ENCODE measurements at places on chromosomes 11 and 22. TPM values are rescaled to one million over a fixed set of nuclear protein-coding genes. Genes with fewer than 3 reads are reported as not detected.

The OR2AT4 gene
- not detected for polyA plus RNA-seq

The SCUBE2 gene
- 1.3 TPM for polyA plus RNA-seq

The FXYD6 gene
- 21.4 TPM for polyA plus RNA-seq

The VEGFB gene
- polyA plus RNA-seq: 11.8 TPM

The PHF21B gene
- polyA plus RNA-seq: 0.02 TPM

The UBXN1 gene
- 100 TPM for polyA plus RNA-seq

The OR52A5 gene
- not detected for polyA plus RNA-seq

The OR4D5 gene
- not detected for polyA plus RNA-seq

The OR52I1 gene
- not detected for polyA plus RNA-seq

The CHEK2 gene
- 19.5 TPM for polyA plus RNA-seq

The RRP8 gene
- polyA plus RNA-seq: 16.3 TPM

The EIF3F gene
- 297 TPM for polyA plus RNA-seq

The CD3D gene
- not detected for polyA plus RNA-seq

- DNase-seq: no peak
Observed at GRCh38 chr22:38706101-38706900, 557 bp downstream of the GTPBP1 start.

GRCh38 chr11:126113012-126113411 is 50.3 kb upstream of the CDON start:
- DNase-seq: no peak

- DNase-seq: no peak
Observed at GRCh38 chr11:46475051-46475925, 83.7 kb upstream of the CHRM4 start.

- no peak for DNase-seq
Observed at GRCh38 chr11:92552942-92553341, 328.3 kb downstream of the FAT3 start.

- DNase-seq: no peak
Observed at GRCh38 chr11:18404062-18404461, 8.1 kb upstream of the LDHC start.

DNA sequence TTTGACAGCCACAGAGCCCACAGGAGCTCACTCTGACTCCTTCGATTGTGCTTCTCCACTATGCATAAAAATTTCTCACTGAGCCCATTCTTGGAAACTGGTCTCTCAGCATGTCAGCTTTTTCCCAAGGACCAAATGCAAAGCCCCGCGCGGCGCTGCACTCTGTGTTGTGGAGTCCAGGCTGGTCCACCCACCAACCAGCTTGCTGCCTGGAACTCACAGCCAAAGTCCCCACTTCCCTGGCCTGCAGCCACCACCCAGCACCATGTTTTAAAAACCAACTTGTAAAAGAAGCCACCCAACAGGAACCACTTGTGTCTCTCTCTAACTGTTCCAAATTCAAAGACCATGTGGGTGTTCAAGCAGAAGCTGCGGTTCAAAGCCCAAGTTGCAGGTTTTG is 124.4 kb downstream of the SPATA19 start:
- DNase-seq: no peak

GRCh38 chr11:70644343-70645060 is 246.2 kb downstream of the CTTN start:
- no peak for DNase-seq

- no peak for DNase-seq
Observed at GRCh38 chr11:86511086-86511551, 136.4 kb downstream of the CCDC81 start.

GRCh38 chr11:123180166-123180565 is 14.9 kb downstream of the CLMP start:
- no peak for DNase-seq

- no peak for DNase-seq
Observed at GRCh38 chr11:8017071-8017470, 29.9 kb downstream of the EIF3F start.

- no peak for DNase-seq
Observed at GRCh38 chr11:108167624-108168023, 46.3 kb downstream of the ACAT1 start.

GRCh38 chr22:35212009-35212408 is 45.3 kb upstream of the HMGXB4 start:
- DNase-seq: peak; percentile 6

GRCh38 chr11:9664276-9665171 is 647 bp downstream of the SWAP70 start:
- no peak for DNase-seq

DNA sequence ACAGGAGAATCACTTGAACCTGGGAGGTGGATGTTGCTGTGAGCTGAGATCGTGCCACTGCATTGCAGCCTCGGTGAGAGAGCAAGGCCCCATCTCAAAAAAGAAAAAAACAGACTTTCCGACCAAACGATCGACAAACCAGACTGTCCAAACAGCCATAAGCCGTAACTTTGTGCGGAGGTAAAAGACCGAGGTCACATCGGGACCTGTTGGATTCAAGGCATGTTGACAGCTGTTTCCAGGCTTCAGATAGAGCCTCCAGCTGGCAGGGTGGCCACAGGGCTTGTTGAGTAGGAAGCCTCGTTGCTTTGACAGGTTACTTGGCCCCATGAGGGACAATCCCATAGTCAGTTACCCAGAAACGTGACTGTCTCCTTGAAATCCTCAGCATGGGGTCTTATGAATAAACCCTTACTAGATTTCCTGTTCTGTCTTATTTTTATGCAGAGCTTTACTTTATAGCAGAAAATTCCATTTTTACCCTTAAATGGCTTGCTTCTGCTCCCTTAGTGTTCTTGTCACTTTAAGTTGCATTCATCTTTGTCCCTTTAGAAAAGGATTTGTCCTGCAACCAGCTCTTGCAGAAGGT is 22.3 kb downstream of the PPARA start:
- DNase-seq: no peak

GRCh38 chr11:119091178-119091577 is 6.5 kb downstream of the HMBS start:
- no peak for DNase-seq

- DNase-seq: no peak
Observed at GRCh38 chr11:2827792-2828191, 57.8 kb downstream of the CDKN1C start.

DNA sequence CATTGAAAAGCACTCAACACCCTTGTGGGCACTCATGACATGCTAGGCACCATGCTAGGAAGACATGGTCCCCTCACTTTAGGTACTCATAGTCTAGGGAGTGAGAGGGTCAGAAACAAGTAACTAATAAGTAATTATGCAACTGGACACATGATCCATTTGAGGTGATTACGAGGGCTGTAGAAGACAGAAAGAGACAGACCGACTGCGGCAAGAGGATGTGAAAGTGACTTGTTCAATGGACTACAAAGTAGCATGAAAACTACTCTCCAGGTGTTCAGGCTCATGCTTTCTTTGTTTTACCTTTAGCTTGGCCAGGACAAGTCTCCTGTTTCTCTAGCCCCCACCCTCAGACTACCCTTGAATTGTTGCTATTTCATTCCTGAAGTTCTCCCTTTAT is 310.8 kb upstream of the SORL1-AS1 start:
- DNase-seq: no peak

GRCh38 chr11:4511282-4512245 is 29.1 kb downstream of the OR52K1 start:
- no peak for DNase-seq

- DNase-seq: no peak
Observed at GRCh38 chr11:92663539-92663938, 305.9 kb upstream of the MTNR1B start.

GRCh38 chr11:297586-298405 is 1.5 kb downstream of the IFITM5 start:
- no peak for DNase-seq

DNA sequence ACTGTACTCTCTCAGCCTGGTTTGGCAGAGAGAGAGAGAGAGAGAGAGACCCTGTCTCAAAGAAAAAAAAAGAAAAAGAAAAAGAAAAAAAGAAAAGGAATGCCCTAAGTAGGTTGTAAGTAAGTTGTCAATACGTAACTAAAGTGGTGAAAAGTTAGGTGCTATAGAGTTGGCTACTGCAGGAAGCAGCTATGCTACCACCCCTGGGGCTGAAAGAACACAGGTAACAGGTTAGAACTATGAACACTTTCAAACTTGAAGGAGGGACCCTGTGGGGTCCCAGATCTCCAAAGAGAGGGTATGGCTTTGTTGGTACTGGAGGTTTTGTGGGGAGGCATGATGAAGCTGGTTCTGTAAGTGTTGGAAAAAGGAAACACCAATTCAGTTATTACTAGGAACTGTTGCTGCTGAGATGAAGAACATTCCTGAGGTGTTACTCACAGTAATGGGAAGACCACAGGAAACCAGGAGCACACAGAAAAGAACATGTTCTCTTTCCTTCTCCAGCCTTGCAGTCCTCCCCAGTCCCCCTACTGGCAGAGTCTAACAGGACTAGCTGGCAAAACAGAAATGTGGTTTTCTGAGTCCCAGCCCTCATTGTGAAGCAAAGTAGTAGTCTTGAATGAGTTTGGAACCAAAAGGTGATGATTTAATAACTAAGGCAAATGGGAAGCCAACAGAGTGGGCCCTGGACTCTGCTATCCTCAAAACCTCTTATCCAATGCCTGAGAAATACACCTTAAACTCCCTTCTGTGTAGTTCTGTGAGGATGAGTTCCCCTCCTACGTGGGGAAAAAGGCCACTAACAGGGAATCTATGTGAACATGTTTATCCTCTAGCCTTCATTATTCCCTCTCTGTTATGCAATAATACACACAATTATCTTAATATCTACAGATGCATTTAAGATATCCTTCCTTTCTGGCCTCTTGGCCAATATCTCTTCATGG is 427.0 kb upstream of the DDI1 start:
- peak; percentile 82 for DNase-seq

- DNase-seq: no peak
Observed at GRCh38 chr11:7251836-7252682, at the start of gene SYT9. TSS of gene SYT9 (plus strand) at chr11:7251904. CDS start at chr11:7252187, 283 bp downstream.

DNA sequence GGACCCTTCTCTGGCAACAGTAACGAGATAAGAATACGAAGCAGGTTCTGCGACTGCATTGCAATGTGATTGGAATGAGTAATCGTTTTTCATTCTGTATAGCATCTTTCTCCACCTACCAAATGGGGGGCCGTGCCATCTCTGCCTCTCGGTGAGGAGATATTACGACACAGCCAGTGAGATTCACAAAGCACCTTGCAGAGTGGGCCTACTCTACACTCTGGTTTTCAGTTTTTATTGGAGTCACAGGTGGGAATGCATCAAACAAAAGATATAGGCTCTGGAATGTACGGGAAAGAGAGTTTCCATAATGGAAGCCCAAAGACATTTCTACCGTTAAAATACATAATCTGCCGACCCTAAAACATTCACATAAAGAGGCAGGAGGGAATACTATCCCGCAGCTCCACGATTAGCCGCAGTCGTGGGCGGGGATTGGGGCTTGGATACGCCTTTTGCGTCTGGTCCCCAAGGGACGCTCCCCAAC is 423 bp upstream of the RTN3 start:
- no peak for DNase-seq

DNA sequence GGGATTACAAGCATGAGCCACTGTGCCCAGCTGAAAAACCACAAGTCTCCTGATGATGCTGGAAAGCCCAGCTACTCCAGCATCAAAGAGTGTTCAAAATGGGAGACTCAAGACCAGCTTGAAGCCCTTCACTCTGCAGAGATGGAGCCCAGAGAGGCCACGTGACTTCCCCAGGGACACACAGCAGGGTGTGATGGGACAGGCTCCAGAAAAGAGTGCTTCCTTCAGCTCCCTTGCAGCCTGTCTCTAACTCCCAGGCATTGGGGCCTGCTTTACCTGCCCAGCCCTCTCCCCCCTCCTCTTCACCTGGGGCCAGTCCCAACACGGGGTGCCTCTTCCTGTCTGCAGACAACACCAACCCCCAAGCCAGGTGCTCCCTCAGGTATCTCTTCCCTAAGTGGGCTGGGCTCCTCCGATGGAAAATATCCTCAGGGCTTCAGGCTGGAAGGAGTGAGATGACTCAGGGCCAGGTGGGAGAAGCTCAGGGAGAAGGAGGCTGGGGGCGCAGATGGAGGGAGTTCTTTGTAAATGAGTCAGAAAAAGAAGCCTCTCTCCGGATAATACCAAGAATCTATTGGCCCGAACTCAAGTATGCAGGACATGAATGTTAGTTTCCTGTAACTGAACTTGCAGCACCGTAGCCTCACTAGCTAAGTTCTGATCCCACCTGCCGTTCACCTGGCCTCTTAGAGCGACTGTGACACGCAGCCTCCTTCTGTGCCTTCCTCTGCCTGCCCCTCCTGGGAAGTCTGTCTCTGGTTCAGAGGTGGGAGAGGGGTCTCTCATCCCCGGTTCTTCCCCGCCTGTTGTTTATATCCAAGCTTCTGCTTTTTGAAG is 326.6 kb downstream of the MN1 start:
- peak; percentile 79 for DNase-seq

GRCh38 chr11:71532036-71532610 is 5.1 kb downstream of the KRTAP5-7 start:
- no peak for DNase-seq

DNA sequence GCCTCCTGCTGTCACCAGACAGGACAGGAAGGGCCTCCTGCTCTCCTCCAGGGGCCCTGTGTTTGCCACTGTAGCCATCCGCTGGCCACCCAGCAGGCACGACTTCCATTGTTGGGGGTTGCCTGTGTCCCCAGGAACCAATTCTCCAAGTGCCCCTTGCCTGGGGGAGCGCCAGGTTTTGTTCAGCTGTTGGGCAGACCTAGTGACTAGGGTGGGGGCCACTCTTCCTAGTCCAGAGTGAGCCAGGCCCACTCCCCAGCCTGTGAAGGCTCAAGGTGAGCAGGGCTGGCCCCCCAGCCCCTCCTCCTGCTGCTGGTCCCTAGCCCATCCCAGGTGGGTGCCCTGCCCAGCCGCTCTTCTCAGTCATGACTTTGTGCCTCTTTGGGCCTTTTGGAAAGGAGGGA is 30.9 kb downstream of the OSBPL5 start:
- no peak for DNase-seq

GRCh38 chr11:114098927-114099326 is 39.4 kb downstream of the ZBTB16 start:
- no peak for DNase-seq

DNA sequence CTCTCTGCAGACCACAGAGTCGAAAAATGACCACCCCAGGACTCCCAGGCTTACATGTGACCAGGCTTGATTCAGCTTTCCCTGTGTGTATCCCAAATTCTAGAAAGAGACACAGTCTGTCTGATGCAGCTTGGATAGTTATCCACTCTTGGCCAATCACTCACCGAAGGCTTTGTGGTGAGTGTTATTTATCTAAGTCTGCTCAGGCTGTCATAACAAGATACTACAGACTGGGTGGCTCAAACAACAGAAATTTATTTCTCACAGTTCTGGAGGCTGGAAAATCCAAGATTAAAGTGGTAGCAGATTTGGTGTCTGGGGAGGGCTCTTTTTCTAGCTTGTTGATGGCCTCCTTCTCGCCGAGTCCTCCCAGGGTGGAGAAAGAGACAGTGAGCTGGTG is 63.2 kb downstream of the ZBTB16 start:
- DNase-seq: no peak

- DNase-seq: no peak
Observed at GRCh38 chr11:72787216-72788104, 6.4 kb downstream of the STARD10 start.

GRCh38 chr11:110305169-110306018 is 9.0 kb upstream of the RDX start:
- no peak for DNase-seq

- no peak for DNase-seq
Observed at GRCh38 chr22:43969989-43970755, 14.9 kb downstream of the SAMM50 start.

Measured in AG04450 (cell line).